RPMI7951 (cell line): ENCODE measurements at places on chromosomes 12 and 14. TPM values are rescaled to one million over a fixed set of nuclear protein-coding genes. Genes with fewer than 3 reads are reported as not detected.

GEMIN2 gene
- total RNA-seq, result 57.0 and 72.8 TPM in 2 replicates

LMO3 gene
- not detected in 2 replicates for total RNA-seq

SDR9C7 gene
- total RNA-seq, result not detected in 2 replicates

BEGAIN gene
- not detected in 2 replicates for total RNA-seq

PTPRR gene
- 9.0 and 9.4 TPM in 2 replicates for total RNA-seq

CMA1 gene
- total RNA-seq, result not detected in 2 replicates

TAS2R14 gene
- total RNA-seq, result 0.98 and 1.9 TPM in 2 replicates

COL2A1 gene
- not detected in 2 replicates for total RNA-seq

RASSF8 gene
- 37.5 and 41.7 TPM in 2 replicates for total RNA-seq

PPP2R5E gene
- total RNA-seq, result 17.6 and 21.9 TPM in 2 replicates

- DNase-seq, result peak; percentile 24
Observed at GRCh38 chr12:51814311-51815088, 34.0 kb downstream of the FIGNL2 start.

DNA sequence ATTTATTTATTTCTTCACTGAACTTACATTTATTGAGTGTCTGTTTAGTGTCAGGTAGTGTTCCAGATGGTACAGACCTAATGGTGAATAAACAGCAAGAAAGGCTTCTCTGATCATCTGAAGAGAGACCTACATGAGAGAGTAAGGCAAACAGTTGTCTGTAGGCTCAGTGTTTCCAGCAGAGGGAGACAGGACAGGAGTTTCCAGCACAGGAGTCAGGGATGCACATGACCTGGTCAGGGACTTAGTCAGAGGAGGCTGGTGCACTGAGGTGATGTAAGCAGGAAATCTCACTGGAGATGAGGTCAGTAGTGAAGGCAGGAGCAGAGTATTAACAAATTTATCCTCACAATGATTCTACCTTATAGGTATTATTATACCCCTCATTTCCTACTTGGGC is 233.2 kb downstream of the MDGA2 start:
- DNase-seq, result peak; percentile 2

DNA sequence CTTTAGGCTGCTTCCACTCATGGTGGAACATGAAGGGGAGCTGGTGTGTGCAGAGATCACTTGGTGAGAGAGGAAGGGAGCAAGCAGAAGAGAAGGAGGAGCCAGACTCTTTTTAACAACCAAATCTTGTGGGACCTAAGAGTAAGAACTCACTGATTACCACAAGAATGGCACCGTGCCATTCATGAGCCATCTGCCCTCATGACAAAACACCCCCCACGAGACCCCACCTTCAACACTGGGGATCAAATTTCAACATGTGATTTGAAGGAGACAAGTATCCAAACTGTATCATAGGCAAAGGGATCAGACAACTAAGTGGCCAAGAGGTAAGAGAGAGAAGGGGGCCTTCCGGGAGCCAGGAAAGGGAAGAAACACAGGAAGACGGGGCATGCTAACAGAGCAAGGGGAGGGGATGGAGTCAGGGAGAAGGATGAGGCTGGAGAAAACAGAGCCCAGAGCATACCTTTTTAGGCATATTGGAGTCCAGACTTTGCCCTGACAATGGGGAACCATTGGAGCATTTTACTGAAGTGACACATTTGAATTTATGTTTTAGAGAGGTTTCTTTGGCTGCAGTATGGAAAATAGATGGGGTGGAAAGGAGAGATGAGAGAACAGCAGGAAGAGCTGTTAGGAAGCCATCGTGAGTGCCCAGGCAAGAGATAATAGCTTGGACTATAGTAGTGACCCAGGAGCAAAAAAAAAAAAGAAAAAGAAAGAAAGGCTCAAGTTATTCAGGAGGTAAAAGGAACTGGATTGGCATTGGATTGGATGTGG is 204.4 kb upstream of the NUDT4 start:
- DNase-seq, result peak; percentile 74

GRCh38 chr14:22997676-22998323 is 12.1 kb downstream of the C14orf93 start:
- DNase-seq, result no peak

DNA sequence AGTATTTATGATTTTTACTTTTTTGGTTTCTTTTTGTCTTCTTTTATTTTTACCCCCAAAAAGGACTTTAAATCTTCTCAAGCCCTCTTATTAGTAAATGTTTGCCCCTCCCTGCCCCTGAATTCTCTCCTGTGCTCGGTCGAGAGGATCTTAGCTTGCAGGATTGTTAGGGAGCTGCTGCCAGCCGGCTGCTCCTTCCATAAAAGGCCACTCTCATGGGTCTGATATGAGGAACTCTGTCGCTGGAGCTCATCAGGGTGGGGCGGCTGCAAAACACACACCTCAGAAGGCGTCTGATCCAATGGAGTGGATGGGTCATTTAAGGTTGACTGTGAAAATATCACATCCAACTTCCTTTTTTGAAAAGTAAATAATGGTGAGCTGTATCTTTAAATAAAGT is 8.5 kb downstream of the LTBR start:
- DNase-seq, result no peak

DNA sequence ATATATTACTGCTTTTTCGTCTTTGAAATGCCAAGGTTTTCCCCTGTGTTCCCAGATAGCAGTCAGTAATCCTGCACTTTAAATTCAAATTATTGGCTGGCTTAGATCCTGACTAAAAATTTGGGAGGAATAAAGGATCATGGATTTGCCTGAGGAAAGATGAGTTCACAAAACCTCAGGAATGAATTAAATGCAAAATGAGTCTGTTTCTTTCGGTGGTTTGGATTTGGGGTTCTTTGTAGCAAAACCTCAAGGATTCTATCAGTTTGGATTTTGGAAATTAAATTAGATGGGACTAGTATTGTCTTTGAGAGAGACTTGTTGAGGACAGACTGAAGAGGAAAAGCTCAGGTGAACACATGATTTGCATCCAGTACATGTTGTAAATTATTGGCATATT is 36.1 kb downstream of the PPFIBP1 start:
- DNase-seq, result peak; percentile 68

DNA sequence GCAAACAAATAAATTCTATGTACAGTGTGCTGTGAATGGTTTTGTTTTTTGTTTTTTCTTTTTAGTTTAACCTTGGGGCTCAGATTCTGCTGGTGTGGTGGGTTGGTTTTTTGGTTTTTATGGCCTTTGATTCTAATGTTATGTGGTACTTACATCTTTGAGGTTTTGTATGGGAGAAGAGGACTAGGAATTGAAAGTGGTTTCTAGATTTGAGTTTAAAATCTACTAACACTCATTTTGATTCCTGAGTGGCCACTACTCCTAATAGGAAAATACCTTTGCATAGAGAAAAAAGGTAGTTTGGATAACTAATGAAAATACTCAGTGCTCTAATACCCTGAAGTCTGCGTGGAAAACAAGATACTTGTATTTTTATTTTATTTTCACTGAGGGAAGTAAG is 137.7 kb downstream of the MON2 start:
- DNase-seq, result no peak

GRCh38 chr14:104817930-104818713 is 17.2 kb downstream of the ZBTB42 start:
- no peak for DNase-seq

DNA sequence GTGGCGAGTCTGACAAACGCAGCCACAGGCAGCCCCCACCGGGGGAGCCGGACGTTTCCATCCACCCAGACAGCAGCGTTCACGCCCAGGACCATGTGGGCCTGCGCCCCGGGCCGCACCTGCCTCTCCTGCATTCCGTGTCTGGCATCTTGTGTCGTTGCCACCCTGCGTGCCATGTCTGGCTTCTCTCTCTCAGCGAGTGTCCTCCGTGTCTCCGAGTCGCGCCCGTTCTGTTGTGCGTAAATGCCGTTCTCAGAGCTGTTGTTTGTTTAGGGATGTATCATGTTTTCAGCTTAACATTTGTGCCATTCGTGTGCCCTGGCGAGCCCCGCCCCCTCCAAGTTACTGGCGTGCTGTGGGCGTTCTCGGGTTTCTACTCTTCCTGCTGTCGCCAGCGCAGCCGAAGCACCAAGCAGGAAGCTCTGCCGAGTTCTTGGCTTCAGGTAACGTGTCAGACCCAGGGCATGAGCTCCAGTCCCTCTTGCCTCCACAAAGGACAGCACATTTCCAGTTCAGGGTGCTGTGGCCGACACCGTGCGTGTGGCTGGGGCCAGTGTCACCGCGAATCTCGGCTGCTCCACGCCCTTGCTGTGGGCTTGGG is 34.6 kb downstream of the NOC4L start:
- DNase-seq, result no peak

DNA sequence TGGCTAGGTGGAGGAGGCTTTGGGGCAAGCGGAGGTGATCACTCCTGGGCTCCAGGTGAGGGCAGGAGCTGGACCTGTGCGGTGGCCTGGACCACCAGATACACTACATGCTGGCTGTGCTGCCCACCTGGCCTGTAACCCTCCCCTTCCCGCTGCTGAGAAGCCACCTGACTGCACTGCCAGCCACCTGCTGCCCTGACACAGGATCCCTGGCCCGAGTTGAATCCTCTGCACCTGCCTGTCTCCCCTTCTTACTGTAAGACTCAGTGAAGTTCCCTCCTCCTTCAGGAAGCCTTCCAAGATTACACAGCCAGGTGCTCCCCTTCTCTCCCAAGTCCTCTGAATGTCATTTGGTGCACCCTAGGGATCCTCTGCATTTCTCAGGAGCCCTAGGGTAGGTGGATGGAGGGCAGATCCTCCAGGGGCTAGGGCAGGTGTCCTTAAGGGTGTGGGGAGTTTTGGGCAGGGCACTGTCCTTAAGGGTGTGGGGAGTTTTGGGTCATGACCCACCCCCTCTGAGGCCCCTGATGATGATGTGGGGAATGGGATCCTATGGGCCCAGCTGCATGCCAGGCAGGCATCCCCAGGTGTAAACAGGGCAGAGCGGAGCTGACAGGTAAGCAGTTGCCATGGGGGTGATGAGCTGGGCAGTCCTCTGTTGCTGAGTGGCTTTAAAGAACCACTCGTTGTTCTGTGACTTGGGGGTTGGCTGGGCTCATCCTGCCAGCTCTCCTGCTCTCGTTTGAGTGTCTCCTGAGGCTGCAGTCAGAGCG is 6.7 kb upstream of the MTA1 start:
- DNase-seq, result no peak

GRCh38 chr14:105910426-105910825 is 384.0 kb downstream of the TMEM121 start:
- DNase-seq, result no peak

- no peak for DNase-seq
Observed at GRCh38 chr12:120847814-120848213, 56.3 kb downstream of the SPPL3 start.

DNA sequence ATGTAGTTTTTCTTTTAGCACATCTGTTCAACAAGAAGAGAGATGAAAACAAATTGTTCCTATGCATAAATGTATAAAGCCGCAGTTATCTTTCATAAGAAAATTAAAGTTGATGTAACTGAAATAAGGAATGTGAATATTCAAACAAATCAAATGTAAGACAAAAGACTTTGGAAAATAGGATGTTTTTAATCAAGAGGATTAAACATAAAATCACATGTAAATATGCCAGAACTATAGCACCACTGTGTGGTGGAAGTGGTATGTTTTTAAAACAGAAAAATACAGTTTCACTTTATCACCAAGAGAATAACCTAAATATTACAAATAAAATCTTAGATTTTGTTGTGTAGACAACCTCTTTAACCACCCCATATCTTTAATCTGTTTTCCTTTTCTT is 40.4 kb downstream of the CAPS2 start:
- peak; percentile 2 for DNase-seq

- DNase-seq, result no peak
Observed at GRCh38 chr14:98185036-98185435, 1087.0 kb downstream of the BCL11B start.

GRCh38 chr12:13173012-13173932 is 23.3 kb upstream of the EMP1 start:
- peak; percentile 91 for DNase-seq

DNA sequence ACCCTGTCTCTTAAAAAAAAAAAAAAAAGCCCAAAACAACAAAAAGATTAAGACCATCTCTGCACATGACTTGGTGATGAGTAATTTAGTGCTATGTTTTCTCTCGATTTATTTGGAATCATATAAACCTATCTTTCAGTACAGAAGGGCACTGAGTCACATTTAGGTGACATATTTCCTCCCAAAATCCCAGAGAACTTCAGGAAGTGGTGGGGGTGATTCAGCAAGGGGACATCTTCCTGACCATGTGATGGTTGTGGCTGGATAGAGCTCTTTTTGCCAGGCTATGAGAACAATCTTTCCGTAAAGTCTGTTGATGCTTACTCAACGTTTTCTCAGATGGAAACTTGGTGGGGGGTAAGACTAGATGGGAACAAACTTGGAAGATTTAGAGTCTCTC is 50.0 kb downstream of the PPFIBP1 start:
- peak; percentile 97 for DNase-seq

DNA sequence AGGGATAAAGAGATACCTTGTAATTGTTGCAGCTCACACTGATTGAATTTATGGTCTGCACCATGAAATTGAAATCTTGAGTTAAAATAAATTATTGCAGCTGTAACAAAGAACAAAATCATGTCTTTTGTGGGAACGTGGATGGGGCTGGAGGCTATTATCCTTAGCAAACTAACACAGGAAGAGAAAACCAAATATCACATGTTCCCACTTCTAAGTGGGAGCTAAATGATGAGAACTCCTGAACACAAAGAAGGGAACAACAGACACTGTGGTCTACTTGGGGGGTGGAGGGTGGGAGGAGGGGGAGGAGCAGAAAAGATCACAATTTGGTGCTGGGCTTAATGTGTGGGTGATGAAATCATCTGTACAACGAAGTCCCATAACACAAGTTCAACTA is 22.6 kb downstream of the ERP27 start:
- DNase-seq, result no peak

DNA sequence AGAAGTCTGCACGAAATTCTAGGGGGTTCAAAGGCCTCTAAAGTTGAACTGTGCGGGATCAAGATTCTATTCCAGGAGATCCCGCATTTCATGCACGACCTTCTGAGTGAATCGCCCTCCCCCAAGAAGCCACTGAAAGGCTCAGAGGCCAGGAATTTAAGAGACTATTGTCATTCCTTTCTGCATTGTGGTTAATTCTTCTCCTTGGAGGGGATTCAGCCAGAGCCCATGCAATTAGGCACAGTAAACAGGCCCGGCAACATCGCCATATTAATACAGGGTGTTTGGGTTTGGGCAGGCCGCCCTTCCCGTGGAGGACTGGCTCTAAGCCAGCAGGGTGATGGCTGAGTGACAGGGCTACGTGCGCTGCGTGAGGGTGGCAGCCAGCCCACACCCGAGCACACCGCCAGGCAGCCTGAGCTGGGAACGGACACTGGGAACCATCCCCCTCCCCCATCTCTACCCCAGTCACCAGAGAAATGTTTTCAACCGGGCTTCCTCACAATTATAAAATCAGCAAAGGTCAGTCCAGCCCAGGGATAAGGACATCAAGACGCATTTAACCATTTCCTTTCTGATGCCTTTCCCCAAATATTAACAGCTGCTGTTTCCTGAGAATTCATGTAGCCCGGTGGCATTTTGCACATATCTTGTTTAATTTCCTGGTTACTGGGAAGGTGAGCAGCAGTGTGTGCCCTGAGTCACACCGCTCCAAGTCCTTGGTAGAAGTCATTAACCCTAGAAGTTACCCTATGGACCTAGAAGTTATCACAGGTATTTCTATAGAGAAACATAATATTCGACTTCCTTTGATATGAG is 12.5 kb downstream of the EGLN3 start:
- peak; percentile 81 for DNase-seq
